Neural progenitor cell (in vitro differentiated cells): ENCODE measurements at places on chromosomes 4 and X. TPM values are rescaled to one million over a fixed set of nuclear protein-coding genes. Genes with fewer than 3 reads are reported as not detected.

MAGEA6 gene
- not detected in 2 replicates for total RNA-seq

DGKK gene
- total RNA-seq, result 0.19 and 0.21 TPM in 2 replicates

PLK4 gene
- total RNA-seq, result 41.1 and 83.9 TPM in 2 replicates

P2RY4 gene
- 0.28 TPM in 1 of 2 replicates, not detected in the other for total RNA-seq

GLA gene
- total RNA-seq, result 45.0 and 48.3 TPM in 2 replicates

CFAP47 gene
- total RNA-seq, result 0.13 and 0.15 TPM in 2 replicates

IRS4 gene
- 70.1 and 102 TPM in 2 replicates for total RNA-seq

PRAF2 gene
- total RNA-seq, result 0.30 and 11.0 TPM in 2 replicates

HS3ST1 gene
- not detected in 2 replicates for total RNA-seq

ARHGEF6 gene
- 2.0 and 3.2 TPM in 2 replicates for total RNA-seq

KLHL4 gene
- 0.17 and 0.22 TPM in 2 replicates for total RNA-seq

TLR2 gene
- total RNA-seq, result 0.22 and 0.34 TPM in 2 replicates

FOXP3 gene
- 0.19 TPM in 1 of 2 replicates, not detected in the other for total RNA-seq

CFAP99 gene
- not detected in 2 replicates for total RNA-seq

SLC35A2 gene
- total RNA-seq, result 8.6 and 11.7 TPM in 2 replicates

ARHGAP10 gene
- 20.2 and 20.3 TPM in 2 replicates for total RNA-seq

UCHL1 gene
- 535 and 638 TPM in 2 replicates for total RNA-seq

MUC7 gene
- total RNA-seq, result not detected in 2 replicates

APELA gene
- 10.9 and 15.0 TPM in 2 replicates for total RNA-seq

NKX1-1 gene
- total RNA-seq, result not detected in 2 replicates

CCDC160 gene
- 18.4 and 21.6 TPM in 2 replicates for total RNA-seq

SLITRK4 gene
- total RNA-seq, result 7.7 and 8.3 TPM in 2 replicates

TNIP2 gene
- 24.5 and 37.6 TPM in 2 replicates for total RNA-seq

SULT1E1 gene
- not detected in 2 replicates for total RNA-seq

FGFBP1 gene
- total RNA-seq, result not detected in 2 replicates

PARM1 gene
- total RNA-seq, result 1.2 and 1.6 TPM in 2 replicates

FHIP1A gene
- 12.7 and 25.7 TPM in 2 replicates for total RNA-seq

P2RY8 gene
- total RNA-seq, result 0.32 and 0.68 TPM in 2 replicates

PDCL2 gene
- total RNA-seq, result not detected in 2 replicates
